Left ventricle myocardium inferior (tissue), 1 donor: ENCODE measurements at places on chromosomes 12 and 14. TPM values are rescaled to one million over a fixed set of nuclear protein-coding genes. Genes with fewer than 3 reads are reported as not detected.

DNA sequence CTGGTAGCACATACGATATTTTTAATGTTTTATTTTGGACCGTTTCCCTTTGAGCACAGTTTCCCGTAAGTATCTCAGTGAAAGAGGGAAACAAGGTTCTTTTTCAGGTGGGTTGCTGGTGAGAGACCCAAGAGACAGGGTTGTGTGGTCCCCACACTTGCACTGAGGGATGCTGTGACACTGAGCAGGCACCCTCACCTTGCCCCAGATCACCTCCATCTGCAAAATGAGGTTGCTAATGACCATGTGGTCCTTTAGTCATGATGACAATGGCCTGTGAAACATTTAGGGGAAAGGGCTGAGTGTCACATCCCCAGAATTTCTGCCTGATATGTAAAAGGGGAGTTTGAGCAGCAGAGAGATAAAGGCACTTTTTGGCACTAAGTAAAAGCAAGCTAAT, 4.3 kb downstream of the CCND2 start:
- DNase-seq: no peak

GRCh38 chr12:102438047-102438826, 42.1 kb downstream of the IGF1 start:
- DNase-seq: no peak

- no peak for DNase-seq
Observed at GRCh38 chr12:4174417-4174816, 99.1 kb upstream of the CCND2 start.

- no peak for DNase-seq
Observed at GRCh38 chr14:75960231-75960630, 21.6 kb downstream of the TGFB3 start.

- DNase-seq: no peak
Observed at GRCh38 chr12:127078577-127079350, 1188.2 kb upstream of the TMEM132C start.

DNA sequence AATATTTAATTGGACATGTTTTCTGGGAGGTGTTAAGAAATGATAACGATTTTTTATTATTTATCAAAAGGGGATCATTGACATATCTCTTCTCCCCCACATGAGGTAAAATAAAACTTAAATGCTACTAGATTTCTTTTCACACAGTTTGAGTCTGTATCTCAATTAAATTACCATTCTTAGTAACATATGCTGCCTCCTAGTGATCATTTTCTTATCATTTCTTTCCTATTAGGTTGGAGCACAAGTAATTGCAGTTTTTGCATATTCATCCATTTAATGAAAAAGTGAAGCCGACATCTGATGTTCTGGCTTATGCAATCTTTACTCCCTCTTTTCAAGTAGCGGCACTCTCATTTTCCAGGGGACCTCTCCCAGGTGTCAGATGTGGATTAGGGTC, 24.9 kb downstream of the PUS7L start:
- DNase-seq: no peak

DNA sequence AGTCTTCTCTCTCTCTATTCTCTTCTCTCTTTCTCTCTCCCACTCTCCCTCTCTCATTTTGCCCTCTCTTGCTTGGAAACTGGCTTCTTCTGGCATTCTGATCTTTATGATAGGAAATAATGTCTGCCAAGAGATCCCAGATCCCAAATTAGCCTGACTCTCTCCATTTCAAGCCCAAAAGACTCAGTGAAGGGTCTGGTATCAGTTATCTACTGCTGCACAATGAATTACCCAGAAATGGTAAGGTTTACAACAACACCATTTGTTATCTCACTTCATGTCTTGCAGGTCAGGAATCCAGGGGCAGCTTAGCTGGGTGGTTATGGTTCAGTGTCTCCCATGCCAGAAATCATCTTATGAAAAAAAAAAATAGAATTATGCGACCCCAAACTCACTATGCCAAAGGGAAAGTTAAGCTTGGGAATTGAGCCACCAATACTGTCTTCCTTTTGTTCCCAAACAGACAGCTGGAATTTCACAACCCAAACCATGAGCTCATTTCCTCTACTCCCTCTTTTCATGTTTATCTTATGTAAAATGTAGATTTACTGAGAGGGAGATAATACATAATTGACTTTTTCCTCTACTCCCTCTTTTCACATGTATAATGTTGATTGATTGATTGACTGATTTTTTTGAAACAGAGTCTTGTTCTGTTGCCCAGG, 67.8 kb upstream of the FICD start:
- no peak for DNase-seq

- no peak for DNase-seq
Observed at GRCh38 chr12:46571608-46572007, 199.0 kb upstream of the SLC38A2 start.

- no peak for DNase-seq
Observed at GRCh38 chr14:29161593-29161992, 395.0 kb downstream of the FOXG1 start.

- no peak for DNase-seq
Observed at GRCh38 chr12:120394483-120395367, 25.8 kb upstream of the MSI1 start.

GRCh38 chr12:95037906-95038305, 34.4 kb upstream of the NDUFA12 start:
- no peak for DNase-seq

- no peak for DNase-seq
Observed at GRCh38 chr14:76305268-76305826, 70.6 kb upstream of the ESRRB start.

DNA sequence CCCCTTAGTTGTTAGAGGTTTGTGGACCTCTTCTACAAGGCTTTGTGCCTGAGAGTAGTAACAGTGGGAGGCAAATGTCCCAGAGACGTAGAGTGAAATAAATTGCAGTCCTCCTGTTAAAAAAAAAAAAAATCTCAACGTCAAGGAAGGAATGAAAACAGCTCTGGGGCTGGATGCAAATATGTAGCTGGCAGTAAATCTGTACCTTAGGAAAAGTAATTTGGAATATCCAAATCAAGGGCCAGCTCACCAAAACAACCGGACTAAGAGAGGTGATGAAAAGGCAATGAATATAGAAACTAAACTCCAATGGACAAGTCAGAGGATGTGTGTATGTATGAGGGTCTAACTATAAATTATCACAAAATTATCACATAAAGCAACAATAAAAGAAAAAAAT, 27.0 kb downstream of the SINHCAF start:
- no peak for DNase-seq

GRCh38 chr12:96020314-96021003, 14.9 kb downstream of the LTA4H start:
- no peak for DNase-seq

DNA sequence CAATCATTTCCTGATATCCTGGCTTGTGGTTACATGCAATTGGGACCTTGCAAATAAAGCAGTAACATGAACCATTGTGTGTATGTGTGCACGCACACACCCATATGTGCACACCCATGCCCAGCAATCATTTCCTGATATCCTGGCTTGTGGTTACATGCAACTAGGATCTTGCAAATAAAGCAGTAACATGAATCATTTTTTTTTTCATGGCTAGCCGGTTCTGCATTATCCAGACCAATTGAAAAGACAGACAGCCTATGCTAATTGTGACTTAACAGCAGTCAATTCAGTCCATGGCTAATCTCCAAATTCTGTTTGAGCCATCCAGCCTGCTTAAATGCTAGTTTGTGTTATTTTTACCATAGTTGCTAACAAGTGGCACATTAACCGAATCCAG, 134.3 kb downstream of the TTC7B start:
- DNase-seq: no peak

GRCh38 chr12:132413931-132414588, 75.9 kb upstream of the FBRSL1 start:
- no peak for DNase-seq

GRCh38 chr14:79468486-79468885, 742.8 kb downstream of the DIO2 start:
- no peak for DNase-seq

GRCh38 chr12:32446316-32447119, 47.2 kb downstream of the FGD4 start:
- DNase-seq: no peak

GRCh38 chr12:19925841-19926240, 442.5 kb upstream of the PDE3A start:
- no peak for DNase-seq

DNA sequence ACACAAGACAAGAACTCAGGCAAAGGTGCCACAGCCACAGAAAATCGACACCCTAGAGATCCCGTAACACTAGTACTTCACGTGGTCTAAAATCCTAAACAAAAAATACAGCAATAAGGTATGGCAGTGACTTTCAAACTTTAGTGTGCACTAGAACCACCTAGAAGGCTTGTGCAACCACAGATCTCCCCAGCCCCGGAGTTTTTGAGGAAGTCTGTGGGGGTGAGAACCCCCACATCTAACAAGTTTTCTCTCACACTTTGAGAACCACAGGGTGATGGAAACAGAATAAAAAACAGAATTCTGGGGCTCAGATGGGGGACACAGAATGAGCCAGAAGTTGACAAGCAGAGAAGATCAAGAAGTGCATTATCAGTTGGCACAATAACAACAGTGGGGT, 254.0 kb downstream of the ANO6 start:
- no peak for DNase-seq

GRCh38 chr14:29077916-29078315, 311.3 kb downstream of the FOXG1 start:
- DNase-seq: no peak

- DNase-seq: no peak
Observed at GRCh38 chr14:76495983-76496382, 120.0 kb downstream of the ESRRB start.

GRCh38 chr12:66354291-66354690, 52.0 kb downstream of the HELB start:
- DNase-seq: no peak

DNA sequence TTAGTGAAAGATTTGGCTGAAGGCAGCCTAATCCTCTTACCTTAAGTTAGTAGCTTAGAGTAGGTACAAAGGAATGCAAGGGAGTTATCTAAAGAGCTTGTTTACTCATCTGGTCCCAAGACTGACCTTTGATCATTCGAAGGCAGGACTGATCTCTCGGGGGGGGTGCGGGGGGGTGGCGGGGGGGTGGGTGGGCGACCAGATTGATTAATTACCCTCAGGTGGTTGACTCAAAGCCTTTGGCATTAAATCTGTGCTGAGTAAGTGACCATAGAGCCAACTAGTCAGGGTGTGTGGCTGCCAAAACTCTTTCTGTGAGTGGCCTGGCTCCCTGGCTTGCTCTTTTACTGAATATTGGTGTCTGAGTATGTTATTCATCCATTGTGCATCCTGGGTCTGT, 731.9 kb upstream of the FBXO33 start:
- no peak for DNase-seq

- DNase-seq: no peak
Observed at GRCh38 chr12:102120564-102120873, 536 bp downstream of the PARPBP start.

DNA sequence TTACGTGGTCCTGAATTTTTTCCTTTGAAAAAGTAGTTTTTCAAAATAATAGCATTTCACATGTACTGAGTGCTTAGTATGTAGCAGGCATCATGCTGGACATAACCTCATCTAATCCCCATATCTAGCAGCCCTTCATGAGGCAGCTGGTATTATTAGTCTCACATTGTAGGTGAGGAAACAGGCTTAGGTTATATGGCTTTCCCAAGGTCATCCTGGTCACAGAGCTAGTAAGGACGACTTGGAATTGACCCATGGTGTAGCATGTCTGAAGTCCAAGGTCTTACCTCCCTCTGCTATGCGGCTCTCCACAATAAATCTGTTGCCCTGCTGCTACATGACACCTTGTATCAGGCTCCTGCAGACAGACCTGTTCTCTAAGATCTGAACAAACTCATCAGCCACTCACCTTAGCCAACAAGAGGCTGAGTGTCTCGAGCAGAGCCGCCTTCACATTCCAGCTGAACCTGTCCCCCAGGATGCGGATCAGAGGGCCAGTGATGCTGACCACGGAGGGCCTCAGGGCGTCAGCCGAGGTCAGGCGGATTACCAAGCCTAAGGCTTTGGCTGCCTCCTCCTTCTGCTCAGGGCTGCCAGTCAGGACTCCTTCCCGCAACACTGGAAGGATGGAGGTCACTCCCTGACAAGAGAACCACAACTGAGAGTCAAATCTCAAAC, 19.7 kb upstream of the RAB35 start:
- no peak for DNase-seq

- DNase-seq: no peak
Observed at GRCh38 chr12:57517187-57517586, 3.1 kb downstream of the DDIT3 start.

- no peak for DNase-seq
Observed at GRCh38 chr12:31029468-31029867, 44.2 kb upstream of the DDX11 start.

GRCh38 chr14:55086938-55087337, 35.5 kb downstream of the MAPK1IP1L start:
- no peak for DNase-seq

DNA sequence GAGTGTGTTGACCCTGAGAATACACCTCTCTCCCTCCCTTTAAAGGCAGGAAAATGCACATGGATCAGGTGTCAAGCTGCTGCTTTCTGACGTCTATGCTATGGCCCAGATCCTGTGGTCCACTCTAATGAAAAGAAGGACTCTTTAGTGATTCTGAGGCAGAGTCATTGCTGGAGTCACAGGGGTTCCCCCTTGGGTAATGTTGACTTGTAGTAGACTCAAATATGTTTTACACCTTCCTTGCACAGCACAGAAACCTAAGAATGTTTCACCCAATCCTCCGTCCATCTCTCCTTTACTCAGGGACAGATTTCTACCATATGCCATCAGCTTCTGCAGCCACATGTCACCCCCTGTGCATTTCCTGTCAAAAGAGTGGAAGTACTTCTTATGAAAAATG, 525.4 kb downstream of the TMEM121 start:
- DNase-seq: no peak

- DNase-seq: no peak
Observed at GRCh38 chr12:76024942-76025600, 6.5 kb downstream of the PHLDA1 start.

Gene CLEC1B
- not detected for total RNA-seq

Gene GPR162
- 6.5 TPM for total RNA-seq

Gene NID2
- 35.2 TPM for total RNA-seq

Gene FAM161B
- total RNA-seq: 4.7 TPM

Gene SBNO1
- 27.1 TPM for total RNA-seq

Gene NR1H4
- total RNA-seq: not detected

Gene SERPINA10
- not detected for total RNA-seq

Gene SDSL
- total RNA-seq: 13.3 TPM

Gene SERPINA5
- 2.1 TPM for total RNA-seq

Gene ACSS3
- 24.5 TPM for total RNA-seq

Gene TAS2R7
- total RNA-seq: not detected

Gene SIX6
- total RNA-seq: not detected

Gene SEC23A
- 75.0 TPM for total RNA-seq

Gene SSPN
- total RNA-seq: 67.4 TPM

Gene BAG5
- total RNA-seq: 16.7 TPM

Gene PAH
- not detected for total RNA-seq

Gene PABPN1
- 71.2 TPM for total RNA-seq

Gene AMIGO2
- 2.3 TPM for total RNA-seq

Gene FGFR1OP2
- 33.9 TPM for total RNA-seq

Gene KLC1
- 137 TPM for total RNA-seq
